ENCODE measurements at places on chromosomes 12 and 14.

DNA sequence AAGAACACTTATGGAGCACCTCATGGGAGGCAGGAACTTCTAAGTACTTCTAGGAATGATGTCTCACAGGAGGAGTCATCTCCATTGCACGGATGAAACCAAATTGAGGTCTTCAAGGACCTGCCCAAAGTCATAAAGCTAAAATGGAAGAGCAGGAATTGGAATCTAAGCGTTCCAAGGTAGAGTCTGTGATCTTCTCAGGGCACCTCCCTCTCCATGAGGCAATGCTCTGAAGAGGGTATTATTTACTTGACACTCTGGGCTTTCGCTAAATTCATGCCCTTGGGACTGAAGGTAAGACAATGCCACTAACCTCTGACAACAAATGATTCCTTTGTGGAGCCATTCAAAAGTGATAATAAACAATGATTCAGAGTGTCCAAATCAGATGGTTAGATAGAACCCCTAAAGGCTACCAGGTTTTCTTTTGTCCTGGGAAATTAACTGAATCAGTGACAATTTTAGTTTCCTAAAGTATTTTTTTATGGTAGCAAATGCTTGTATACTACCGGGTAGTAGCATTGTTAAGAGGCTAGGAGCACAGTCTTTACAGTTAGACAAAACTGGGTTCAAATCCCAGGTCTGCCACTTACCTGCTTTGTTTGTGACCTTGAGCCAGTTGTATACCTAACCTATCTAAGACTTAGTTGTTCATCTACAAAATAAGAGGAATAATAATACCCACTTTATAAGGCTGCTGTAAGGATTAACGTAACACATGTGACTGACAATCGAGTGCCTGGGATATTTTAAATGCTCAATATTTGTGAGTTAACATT, 12.3 kb downstream of the HMGA2 start:
- no peak for DNase-seq

DNA sequence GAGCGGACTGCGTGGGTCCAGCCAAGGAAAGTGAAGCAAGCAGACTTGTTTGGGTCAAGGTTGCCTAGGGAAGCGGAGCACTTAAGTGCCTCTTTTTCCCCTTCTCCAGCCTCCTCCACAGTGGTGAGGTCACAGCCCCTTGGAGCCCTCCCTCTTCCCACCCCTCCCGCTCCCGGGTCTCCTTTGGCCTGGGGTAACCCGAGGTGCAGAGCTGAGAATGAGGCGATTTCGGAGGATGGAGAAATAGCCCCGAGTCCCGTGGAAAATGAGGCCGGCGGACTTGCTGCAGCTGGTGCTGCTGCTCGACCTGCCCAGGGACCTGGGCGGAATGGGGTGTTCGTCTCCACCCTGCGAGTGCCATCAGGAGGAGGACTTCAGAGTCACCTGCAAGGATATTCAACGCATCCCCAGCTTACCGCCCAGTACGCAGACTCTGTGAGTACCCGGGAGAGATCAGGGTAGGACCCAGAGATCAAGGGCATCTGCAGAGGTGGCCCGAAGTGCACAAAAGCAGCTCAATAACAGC, at the start of gene TSHR:
TSS of gene TSHR (plus strand) at position 206 of the 526 bp plus-strand sequence. CDS start at position 266, 60 bp downstream.
- no peak for DNase-seq

- DNase-seq, result no peak
Observed at GRCh38 chr12:51128919-51129318, 44.0 kb downstream of the TFCP2 start.

DNA sequence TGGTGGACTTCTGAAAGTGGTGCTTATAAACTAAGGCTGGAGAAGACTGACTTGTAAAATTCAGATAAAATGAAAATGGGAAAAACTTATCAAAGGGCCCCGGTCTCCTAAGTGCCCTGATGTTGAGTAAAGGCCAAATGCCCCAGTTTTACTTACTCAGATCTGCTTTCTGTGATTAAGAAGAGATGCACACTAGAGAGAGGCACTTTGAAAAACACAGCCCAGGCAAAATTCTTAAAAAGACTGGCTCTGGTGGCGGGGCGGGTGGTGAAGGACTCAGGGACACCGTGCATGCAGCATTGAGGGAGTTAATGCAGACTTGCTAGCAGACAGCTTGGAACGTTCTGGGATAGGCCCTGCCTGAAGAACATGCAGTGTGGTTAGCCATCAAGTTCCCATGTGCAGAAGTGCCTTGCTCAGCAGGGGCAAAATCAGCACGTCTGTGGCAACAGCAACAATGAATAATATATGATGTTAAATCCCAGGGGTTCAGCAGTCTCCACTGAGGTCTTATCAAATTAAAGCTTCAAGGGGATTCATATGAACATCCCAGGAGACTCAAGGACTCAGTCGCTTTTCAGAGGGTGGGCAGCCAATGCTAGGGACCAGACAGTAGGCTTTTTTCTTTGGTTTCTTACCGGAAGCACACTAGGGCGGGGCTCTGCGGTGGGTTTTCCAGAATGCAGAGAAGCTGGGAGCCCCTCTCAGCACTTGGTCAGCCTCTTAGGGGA, 105.0 kb downstream of the DAD1 start:
- no peak for DNase-seq

DNA sequence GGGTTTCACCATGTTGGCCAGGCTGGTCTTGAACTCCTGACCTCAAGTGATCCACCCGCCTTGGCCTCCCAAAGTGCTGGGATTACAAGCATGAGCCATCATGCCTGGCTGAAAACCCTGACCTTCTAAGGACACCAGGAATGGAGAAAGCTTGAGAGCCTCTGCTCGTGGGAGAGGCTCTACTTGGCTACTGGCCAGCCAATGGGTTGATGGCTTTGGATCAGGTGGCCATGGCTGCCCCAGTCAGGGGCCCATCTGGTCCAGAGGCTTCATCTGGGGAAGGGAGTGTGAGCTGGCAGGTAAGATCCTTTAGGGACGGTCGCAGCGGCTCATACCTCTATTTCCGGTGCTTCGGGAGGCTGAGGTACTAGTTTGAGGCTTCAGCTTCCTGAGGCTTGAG, 42.5 kb upstream of the PPP1CC start:
- no peak for DNase-seq

GRCh38 chr12:86193931-86194330, 62.3 kb downstream of the MGAT4C start:
- no peak for DNase-seq

DNA sequence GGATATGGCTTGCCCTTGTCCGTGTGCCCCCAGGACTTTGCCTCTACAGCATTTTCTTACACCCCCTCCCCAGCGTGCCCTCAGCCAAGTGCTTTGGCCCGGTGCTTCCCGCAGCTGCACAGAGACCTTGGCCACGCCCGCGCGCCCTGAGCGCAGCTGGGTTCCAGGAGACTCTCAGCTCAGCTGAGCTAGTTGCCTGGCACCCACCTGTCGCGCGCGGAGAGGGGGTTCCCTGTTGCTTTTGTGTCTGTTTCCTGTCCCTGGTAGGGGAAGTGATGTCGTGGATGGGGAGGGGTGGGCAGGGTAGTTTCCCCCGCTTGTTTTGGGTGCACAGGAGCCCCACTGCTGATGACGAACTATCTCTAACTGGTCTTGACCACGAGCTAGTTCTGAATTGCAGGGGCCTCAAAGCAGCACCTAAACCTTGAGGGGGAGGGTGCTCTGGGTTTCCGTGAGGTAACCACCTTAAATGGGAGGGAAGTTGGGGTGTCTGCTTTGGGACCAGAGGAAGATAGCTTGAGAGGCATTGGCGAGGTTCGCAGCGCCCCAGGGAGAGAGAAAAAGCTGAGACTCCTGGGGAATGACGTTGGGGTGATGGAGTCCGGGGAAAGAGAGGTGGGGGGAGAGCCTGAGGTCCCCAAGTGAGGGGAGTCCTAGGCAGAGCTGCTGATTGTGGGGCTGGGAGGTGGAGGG, 1.5 kb downstream of the DIO3 start:
- DNase-seq, result no peak

DNA sequence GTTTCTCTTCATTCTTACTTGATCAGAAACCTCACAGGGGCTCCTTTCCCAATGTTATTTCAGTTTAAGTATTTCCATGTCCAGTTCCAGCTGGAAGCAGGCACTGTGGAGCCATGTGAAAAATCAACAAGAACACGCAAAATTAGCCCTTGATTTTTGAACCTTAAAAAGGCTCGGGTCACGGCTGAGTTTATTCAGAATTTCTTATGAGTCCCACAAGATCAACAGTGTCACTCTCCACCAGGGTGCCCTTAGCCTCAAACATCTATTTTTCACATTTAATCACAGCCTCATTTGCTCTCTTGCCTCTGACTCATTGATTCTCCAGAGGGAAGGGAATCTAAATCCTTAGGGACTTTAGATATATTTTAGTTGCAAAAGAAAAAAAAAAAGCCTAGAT, 157.7 kb upstream of the AVPR1A start:
- DNase-seq, result no peak

DNA sequence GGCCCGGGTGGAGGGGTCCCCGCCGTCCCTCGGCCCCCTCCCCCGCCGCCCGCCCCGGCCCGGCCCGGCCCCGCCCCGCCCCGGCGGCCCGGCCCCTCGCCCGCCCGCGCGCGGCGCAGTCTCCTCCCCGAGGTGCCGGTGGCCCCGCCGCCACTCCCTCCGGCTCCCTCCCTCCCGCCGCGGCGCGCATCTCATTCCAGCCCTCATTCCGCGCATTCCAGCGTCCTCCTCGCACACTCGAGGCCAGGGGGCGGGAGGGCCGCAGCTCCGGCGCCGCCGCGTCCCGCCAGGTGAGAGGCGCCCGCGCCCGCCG, at the start of gene TEAD4:
TSS of gene TEAD4 (plus strand) at position 206 of the 313 bp plus-strand sequence.
- peak; percentile 87 for DNase-seq

GRCh38 chr12:80837342-80837978, 100.3 kb downstream of the LIN7A start:
- DNase-seq, result peak; percentile 31

DNA sequence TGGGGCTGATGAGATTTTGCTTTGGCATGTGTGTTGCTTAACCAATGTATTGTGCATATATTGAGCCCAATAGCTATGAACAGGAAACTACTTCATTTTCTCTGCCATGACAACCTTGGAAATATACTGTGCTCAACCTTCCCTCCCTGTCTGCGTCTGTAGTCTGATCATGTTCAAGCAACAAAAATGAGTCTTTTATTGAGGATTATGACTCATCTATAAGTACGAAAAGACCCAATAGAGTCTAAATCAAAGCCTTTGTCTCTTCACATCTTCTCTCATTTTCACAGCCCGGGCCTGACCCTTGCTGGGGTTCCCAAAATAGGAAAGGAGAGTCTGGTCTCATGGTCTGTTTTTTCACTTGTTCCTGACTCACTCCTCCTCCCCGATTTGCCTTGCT, 158.2 kb downstream of the CAND1 start:
- DNase-seq, result no peak

- DNase-seq, result no peak
Observed at GRCh38 chr14:94747739-94748138, 22.2 kb downstream of the GSC start.

- DNase-seq, result peak; percentile 62
Observed at GRCh38 chr14:62691647-62692489, 353.4 kb downstream of the KCNH5 start.

- no peak for DNase-seq
Observed at GRCh38 chr14:96991226-96991625, 194.0 kb downstream of the VRK1 start.

Measured in MG63 (cell line).